NCI-H1105 treated with DMSO at 0.1 percent for 48 hours (cell line): ENCODE measurements at places on chromosomes 4 and X.

DNA sequence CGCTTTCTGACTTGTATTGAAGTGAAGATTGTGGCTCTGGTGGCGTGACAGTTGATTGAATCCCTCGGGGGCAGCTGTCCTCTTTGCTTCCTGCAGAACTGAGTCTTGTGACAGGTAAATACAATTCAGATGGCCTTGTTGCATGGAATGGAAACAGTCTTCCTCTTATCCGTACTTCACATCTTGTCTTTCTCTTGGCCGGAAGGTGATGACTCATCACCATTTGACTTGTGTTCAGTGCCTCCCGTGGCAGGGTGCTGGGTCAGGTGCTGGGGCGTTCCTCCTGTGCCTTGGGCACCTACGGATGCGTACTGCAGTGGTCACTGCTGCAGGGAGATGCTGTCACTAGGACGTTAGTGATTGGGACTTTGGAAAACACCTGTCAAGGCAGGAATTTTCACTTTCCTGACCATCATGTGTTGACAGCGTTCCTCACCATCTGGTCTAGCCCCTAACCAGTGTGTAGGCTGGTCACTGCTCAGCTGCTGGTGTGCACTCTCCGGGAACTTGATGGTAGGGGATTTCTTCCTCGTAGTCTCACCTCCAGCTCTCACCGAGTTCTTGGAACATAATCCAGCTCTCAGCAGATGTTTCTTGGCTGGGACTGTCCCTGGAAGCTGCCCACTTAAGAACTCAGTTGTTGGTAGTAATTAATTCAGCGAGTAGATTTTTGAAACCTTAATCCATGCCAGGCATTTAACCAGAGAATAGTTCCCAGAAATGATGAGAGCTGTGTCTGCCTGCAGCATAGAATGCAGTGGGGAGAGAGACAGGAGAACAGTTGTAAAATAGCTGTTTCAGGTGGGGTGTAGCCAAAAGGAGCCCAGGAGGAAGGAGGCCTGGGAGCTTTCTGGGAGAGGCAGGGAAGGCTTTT lies 7.2 kb downstream of the TBC1D14 start:
- no peak for DNase-seq

- DNase-seq, result no peak
Observed at GRCh38 chrX:53001958-53002357, 43.6 kb upstream of the FAM156A start.

DNA sequence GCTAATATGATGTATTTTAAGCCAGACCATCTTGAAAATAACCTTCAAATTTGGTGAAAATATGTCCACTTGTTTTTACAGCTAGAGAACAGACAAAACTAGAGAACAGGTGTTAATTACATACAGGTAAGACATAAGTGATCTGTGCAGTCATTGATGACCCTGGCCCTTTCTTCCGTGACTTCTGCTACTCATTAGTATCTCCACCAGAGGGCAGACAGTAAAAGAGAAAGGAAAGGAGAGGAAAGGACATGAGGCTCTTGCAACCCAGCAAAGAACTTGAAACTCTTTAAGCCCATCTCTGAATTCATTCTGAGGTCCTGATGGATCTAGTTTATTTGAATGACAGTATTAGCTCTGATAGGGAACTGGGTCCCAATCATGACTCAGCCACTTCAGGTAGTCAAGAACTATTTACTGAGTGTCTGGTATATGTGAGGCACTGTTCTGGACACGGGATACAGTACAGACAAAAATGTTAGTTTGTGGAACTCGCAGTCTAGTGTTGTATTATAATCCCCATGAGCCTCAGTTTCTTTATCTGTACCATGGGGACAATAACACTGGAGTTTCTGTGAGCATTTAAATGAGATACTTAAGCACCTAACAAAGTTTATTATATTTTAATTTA lies 121.0 kb upstream of the TEX13D start:
- peak; percentile 33 for DNase-seq

- no peak for DNase-seq
Observed at GRCh38 chr4:36189511-36190226, 54.6 kb downstream of the ARAP2 start.

GRCh38 chrX:69085151-69085550 lies 80.1 kb downstream of the PJA1 start:
- no peak for DNase-seq

- DNase-seq, result no peak
Observed at GRCh38 chrX:150517303-150517910, 51.0 kb upstream of the MTM1 start.

- no peak for DNase-seq
Observed at GRCh38 chr4:141926406-141926805, 290.0 kb downstream of the IL15 start.

GRCh38 chr4:26196567-26196966 lies 124.2 kb upstream of the RBPJ start:
- DNase-seq, result no peak

- DNase-seq, result no peak
Observed at GRCh38 chrX:21968333-21968732, 27.8 kb downstream of the SMS start.

GRCh38 chrX:22360129-22360528 lies 87.4 kb downstream of the CBLL2 start:
- DNase-seq, result no peak

DNA sequence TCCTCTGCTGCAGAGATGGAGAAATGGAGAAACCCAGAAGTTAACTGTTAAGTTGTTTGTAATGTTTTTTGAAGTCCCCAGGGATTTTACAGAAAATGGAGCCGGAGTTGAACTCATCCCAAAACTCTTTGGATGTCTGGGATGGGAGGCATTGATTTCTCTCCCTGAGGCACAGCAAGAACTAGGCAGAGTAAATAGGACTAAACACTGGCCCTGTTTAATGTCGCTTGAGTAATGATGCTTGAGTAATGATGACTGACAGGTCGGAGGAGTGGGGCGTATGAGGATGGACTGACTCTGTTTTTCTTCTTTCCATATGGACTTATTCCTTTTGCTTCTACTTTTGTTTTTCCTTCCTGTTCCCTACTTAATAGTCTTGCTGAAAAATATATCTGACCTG lies 69.9 kb downstream of the ARHGAP10 start:
- no peak for DNase-seq

DNA sequence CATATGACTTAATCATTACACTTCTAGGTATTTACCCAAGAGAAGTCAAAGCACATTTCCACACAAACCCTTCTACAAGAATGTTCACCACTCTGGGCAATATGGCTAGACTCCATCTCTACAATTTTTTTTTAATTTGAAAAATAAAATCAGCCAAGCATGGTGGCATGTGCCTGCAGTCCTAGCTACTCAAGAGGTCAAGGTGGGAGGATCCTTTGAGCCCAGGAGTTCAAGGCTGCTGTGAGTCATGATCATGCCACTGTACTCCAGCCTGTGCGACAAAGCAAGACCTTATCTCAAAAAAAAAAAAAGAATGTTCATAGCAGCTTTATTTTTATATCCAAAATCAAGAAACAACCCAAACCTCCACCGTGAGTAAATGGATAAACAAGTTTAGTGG lies 70.3 kb upstream of the MBNL3 start:
- DNase-seq, result no peak

DNA sequence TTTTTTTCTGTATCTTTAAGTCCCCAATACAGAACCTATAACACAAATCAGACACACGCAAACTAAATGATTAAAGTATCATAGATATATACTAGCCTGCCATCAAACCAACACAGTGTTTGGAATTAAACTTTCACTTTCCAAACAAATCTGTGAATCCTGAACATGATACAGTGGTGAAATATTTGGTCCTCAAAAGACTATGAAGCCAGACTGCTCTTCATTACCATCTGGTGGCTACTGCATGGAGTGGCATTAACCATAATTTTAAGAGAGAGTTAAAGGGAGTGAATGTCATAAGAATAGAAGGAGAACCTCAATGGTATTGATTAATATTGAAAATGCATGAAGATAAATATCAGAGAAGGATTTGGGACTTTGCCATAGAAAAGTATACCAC lies 9.2 kb upstream of the GABRA4 start:
- DNase-seq, result no peak

GRCh38 chr4:120130786-120131185 lies 64.1 kb upstream of the MAD2L1 start:
- DNase-seq, result no peak

- DNase-seq, result peak; percentile 8
Observed at GRCh38 chrX:86806786-86807185, 658.5 kb downstream of the DACH2 start.

DNA sequence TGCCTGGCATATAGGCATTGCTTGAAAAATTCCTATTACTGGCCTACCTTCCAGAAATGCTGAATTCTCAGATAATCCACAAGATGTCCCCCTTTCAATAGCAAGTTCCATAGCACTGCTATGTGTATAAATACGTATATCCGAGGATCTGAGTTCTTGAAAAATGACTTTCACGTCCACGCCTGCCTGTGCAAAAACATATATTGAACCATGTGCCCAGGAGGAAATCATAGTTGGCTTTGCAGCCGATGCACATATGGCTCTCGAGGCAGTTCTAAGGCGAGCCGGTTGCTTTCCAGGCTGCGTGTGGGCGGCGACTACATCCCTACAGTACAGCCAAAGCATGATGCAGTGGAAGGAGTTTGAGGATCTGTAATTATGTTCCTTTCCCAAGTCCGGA lies 55.4 kb upstream of the ESX1 start:
- peak; percentile 23 for DNase-seq

- DNase-seq, result no peak
Observed at GRCh38 chr4:155545456-155545855, 121.2 kb upstream of the GUCY1A1 start.

GRCh38 chrX:103276581-103277002 lies at the start of gene TCEAL5:
Gene TCEAL5, minus strand, starts transcription at chrX:103276750. Its CDS starts 2,187 bp downstream, at chrX:103274563.
- DNase-seq, result peak; percentile 78

GRCh38 chr4:183399616-183400015 lies 44.8 kb upstream of the CDKN2AIP start:
- no peak for DNase-seq

DNA sequence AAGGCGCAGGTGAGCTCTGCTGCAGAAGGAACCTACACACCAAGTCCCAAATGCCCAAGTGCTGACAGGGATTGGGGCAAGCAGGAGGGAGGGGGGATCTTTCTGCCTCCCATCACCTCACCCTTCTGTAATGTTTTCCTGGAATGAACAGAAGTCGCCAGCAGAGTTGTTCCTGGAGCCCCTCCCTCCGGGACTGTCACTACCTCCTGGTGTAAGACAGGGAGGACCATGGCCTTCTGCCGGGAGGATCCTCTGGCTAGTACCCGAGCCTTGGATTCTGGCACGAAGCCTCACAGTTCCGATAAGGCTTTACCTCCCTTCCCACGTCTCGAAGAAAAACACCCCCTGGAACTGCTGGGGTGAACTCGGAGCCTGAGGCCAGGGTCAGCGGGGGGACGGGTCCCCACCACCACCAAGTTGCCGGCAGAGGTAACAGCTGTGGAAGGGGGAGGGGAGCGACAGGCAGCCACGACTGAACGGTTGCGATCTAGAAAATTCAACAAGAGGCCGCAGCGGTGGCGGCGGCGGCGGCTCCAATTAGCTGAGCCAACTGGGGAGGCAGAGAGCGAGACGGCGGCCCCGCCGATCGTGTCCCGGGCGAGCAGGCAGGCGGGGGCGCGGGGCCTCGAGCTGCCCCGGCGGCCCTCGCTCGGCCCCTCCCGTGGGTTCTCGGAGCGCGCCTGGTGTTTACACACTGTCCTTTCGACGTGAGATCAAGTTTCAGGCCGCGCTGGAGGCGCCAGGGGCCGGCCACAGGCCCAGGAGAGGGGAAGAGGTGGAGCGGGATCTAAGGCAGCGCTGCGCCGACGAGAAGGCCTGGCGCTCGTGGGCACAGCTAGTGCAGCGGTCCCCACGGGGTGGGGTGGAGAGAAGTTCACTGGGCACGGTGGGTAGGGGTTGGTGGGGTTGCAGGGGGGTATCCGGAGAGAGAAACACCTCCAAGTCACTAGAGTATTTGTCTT lies 53.7 kb upstream of the BCOR start:
- no peak for DNase-seq

GRCh38 chr4:15413623-15414019 lies 14.2 kb upstream of the C1QTNF7 start:
- DNase-seq, result no peak

DNA sequence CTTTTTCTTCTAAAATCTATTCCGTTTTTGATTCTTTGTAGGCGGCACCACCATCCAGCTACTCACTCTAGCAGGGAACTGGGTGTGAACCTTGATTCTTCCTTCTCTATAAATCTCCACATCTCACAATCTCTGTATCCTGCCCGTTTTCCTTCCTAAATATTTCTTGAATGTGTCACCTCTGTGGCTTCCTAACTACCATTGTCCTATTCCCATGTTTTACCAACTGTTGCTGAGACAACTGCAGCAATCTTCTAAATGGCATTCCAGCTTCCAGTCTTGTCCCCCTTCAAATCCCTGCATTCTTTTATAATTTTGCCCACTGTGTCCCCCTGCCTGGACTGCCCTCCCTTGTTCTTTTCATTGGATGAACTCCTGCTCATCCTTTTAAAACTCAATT lies 641.3 kb downstream of the RPA4 start:
- no peak for DNase-seq

GRCh38 chr4:110533940-110534339 lies 58.0 kb downstream of the ENPEP start:
- no peak for DNase-seq

- no peak for DNase-seq
Observed at GRCh38 chr4:172480471-172480870, 667.3 kb downstream of the GALNTL6 start.

GRCh38 chr4:40718586-40718985 lies 31.2 kb upstream of the NSUN7 start:
- peak; percentile 28 for DNase-seq

GRCh38 chrX:105527759-105528158 lies 294.6 kb upstream of the NRK start:
- DNase-seq, result no peak

- no peak for DNase-seq
Observed at GRCh38 chrX:65643531-65644052, 23.9 kb upstream of the MSN start.

DNA sequence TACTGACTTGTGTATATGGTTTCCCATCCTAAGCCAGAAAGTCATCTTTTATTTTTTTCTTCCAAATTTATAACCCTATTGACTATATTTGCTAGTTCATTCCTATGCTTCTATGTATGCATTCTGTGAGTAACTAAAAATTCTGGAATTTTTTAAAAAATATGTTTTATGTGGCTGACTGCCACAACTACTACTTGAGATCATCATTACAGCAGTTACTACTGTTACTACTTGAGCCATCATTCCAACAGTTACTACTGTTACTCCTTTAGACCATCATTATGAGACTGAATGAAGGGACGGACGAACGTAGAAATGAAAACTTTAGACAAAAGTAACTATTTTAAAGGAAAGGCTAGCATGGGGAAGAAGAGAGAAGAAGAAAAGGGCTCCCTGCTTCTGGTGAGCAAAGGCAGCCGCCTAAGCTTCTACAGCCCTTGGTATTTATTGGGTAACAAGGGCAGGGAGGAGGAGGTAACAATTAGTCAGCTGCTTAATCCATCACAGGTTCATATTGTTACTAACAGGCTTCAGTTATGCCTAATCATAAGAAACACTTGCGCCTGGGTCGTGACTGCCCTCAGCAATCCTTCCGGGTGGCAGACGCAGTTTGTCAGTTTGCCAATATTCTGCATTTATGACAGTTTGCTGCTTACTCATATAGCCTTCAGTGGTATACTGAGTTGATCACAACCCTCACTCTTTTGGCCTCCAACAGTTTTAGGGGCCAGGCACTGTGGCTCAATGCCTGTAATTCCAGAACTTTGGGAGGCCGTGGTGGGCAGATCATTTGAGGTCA lies 80.4 kb downstream of the PDLIM5 start:
- no peak for DNase-seq

GRCh38 chr4:173168396-173169177 lies at the start of gene GALNT7:
Gene GALNT7, plus strand, starts transcription at chr4:173168811. Its CDS starts 25 bp downstream, at chr4:173168836.
- DNase-seq, result peak; percentile 69

GRCh38 chr4:38612646-38613414 lies 51.2 kb upstream of the KLF3 start:
- DNase-seq, result peak; percentile 74
